Fibroblast of the conjunctiva (primary cell): ENCODE measurements at places on chromosomes 4 and X.
A peak's percentile ranks its signal among the peaks of the same experiment; 100 is the strongest.

- DNase-seq, result no peak
These were observed 390.3 kb downstream of the SPRY1 start for GRCh38 chr4:123786920-123787319.

DNA sequence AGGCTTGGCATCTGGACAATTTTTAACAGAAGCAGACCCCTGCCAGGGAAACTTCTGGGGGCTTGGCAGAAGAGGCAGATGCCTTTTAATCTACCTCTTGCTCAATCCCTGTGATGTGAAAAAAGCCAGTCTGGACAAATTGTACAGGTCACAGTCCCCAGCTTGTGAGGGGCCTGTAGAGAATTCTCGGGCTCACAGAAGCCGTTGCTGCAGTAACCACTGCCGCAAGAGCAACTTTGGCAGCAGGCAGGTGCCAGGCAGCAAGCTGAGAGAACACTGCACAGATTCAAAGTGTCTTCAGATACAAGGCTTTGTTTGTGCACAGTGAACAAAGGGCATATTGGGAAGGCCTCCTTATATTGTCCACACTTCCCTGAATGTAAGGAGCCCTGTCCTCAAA, 11.7 kb downstream of the GPKOW start:
- no peak for DNase-seq

- no peak for DNase-seq
These were observed 33.4 kb upstream of the KCNE5 start for GRCh38 chrX:109658391-109658790.

- peak; percentile 63 for DNase-seq
These were observed 125.1 kb downstream of the RAPGEF2 start for GRCh38 chr4:159227984-159228383.

- no peak for DNase-seq
These were observed 18.1 kb upstream of the TRIM60 start for GRCh38 chr4:165013691-165014090.

DNA sequence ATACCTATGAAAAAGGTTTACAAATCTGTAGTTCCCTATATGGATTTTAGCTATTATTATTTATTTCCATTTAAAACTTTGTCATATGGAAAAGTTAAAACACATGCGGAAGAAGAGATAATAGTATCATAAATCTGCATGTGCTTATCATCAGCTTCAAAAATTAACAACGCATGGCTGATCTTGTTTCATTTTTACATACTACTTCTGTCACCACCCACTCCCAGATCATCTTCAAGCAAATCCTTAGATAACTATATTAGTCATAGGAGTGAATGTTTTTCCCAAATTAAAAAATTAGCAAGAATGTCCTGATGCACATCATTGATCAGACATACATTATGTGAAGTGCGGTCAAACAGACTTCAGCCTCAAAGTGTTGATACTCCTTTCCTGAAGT, 24.6 kb upstream of the MOB1B start:
- DNase-seq, result no peak
